ENCODE measurements at places on chromosomes 12 and 14.

DNA sequence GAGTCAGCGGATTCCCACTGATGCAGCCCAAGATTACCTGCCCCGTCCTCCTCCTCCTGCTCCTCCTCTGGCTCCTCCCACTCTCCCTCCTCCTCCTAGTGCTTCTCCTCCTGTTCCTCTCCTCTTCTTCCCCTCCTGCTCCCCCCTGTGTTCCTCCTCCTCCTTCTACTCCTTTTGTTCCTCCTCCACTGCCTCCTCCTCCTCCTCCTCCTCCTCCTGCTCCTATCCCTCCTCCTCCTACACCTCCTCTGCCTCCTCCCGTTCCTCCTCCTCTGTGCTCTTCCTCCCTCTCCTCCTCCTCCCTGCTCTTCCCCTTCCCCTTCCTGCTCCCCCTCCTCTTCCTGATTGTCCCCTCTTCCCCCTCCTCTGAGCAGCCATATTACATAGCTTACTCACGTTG lies 141.3 kb downstream of the CACNA1C start:
- no peak for DNase-seq

DNA sequence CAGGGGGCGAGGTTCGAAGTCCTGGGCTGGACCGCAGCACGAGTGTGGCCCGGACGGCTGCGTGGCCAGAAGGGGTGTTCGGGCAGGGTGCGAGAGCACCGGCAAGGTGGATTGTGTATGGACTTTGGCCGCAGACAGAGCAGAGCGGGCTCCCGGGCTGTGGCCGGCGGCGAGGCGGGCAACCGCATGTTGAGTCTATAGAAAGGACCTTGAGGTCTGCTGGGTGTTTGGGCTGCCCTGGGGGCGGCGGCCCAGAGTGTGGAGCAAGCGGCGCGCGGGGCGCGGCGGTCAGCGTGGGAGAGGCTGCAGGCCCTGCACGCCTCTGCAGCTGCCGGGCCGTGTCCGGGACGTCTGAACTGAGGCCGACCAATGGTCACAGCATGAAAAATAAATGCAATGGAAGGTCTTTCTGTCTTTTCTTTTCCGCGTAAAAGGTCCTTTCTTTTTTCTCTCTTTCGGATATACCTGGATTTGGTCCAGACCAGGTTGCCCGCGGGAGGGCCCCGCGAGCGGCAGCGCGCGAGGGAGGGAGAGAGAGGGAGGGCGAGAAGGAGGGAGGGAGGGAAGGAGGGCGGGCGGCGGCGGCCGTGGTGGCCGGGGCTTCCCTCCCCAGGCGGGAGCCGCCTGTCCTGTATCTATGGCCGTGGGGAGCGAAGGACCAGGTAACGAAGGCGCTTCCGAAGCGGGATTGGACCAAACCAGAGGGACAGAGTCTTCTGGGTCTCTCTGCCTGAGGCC lies 5.5 kb upstream of the HOXC9 start:
- DNase-seq = no peak

DNA sequence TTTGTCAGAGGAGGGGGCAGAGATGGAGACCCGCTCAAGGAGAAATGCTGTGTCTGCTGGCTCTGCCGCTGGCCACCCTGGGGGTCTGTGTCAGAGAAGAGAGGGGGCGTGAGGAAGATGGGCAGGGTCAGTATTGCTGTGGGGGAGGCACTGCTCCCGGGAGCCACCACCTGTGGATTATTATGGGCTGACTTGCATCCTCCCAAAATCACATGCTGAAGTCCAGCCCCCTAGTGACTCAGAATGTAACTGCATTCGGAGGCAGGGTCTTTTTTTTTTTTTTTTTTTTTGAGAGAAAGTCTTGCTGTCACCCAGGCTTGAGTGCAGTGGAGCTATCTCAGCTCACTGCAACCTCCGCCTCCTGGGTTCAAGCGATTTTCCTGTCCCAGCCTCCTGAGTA lies 12.3 kb downstream of the ABCD4 start:
- no peak for DNase-seq

DNA sequence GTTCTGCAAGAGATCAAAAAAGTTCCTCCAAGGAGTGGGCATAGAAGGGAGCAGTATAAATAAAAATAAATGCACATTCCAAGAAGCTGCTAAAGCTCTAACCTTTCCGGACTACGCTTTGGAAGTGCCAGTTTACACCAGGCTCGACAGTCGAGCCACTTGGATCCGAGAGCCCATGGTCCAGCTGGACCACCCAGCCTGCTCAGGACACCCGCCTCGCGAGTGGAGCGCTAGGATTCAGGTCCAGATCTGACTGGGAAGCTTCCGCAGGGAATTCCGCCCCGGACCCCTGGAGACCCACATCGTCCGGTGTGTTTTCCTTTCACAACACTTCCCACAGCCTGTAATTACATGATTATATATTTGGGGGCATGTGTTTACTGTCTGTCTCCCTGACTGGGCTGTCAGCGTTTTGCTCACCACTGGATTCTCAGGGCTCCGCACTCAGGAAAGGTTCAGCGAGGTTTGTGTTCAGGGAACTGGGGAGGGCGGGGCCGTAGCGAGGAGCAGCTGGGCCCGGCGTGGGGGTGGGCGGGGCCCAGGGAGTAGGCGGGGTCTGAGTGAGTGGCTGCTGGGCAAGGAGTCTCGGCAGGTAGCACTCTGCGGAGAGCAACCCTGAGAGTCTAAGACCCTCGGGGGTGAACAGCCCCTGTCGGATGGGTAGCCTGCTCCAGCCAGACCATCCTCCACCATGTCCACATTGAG lies 52.3 kb upstream of the TMEM263 start:
- peak; percentile 38 for DNase-seq

GRCh38 chr12:107767466-107767865 lies 6.5 kb upstream of the PRDM4 start:
- no peak for DNase-seq
